Astrocyte (in vitro differentiated cells and primary cell): ENCODE measurements at places on chromosomes 12 and 14. TPM values are rescaled to one million over a fixed set of nuclear protein-coding genes. Genes with fewer than 3 reads are reported as not detected.

DNA sequence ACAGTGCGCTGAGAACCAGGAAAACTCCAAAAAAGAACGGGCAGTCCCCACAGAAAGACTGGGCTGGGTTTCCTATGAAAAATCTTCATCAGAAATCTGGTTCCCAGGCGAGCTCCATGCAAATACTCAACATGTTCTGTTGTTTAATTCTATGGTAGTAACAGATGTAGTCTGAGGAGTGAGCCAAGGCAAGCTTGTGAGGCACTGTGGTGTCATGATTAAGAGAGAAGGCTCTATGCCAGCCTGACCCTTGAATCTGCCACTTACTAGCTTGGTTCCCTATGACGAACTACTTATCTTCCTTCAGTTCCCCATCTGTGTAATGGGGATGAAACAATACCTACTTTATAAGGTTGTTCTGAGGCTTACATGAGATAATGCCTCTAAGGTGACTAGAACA lies 10.7 kb downstream of the POMT2 start:
- no peaks in the 10 kb centered on the region for H3K27me3 ChIP-seq
- H3K27ac ChIP-seq: no peak overlapping the region
- no peak overlapping the region for H3K4me3 ChIP-seq
- H3K4me1 ChIP-seq: peaks cover 32% of the 10 kb centered on the region
- no peaks in the 10 kb centered on the region for H3K36me3 ChIP-seq
- peak; percentile 28 for DNase-seq

GRCh38 chr12:72018036-72018435 lies 79.4 kb downstream of the TPH2 start:
- H3K27me3 ChIP-seq: no peaks in the 10 kb centered on the region
- H3K36me3 ChIP-seq: no peaks in the 10 kb centered on the region
- no peak overlapping the region for H3K4me3 ChIP-seq
- H3K4me1 ChIP-seq: no peaks in the 10 kb centered on the region

Gene NANOG
- total RNA-seq: 0.16 and 0.94 TPM in 2 replicates

Gene SMCO2
- 0.32 and 0.46 TPM in 2 replicates for total RNA-seq
